ENCODE measurements at places on chromosomes 2 and 18.

DNA sequence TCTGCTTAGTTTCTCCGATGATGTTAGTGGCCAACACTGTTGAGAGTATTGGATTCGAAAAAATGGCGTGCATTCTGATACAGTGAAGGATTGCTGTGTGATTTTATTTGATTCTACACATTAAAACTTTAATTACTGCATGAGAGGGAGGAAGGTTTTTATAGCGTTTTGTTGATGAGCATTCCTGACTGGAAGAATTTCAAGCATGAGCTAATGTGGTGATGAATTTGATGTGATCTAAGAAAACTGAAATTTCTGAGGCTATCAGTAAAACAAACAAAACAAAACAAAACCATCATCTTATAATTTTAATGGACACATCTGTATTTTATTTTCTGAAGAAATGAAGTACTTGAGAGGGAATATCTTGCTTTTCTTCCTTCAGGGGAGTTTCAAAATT, 59.6 kb downstream of the ITGB6 start:
- DNase-seq: no peak

DNA sequence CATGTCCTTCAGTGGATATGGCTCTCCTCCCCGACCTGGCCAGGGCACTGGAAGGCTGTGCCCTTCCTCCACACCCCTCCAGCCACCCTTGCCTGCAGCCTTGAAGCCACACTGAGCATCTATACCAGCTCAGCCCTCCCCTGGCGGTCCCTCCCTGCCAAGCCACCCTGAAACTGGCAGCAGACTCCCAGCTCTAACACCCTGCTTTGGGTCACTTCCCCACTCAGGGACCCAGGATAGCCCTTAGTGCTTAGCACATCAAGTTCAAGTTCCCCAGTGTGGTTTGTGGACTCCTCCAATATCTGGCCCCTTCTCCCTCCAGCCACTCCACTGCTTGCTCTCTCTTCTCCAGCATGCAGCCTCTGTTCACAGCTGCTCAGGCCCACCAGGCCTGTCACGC, 89.4 kb downstream of the TNS1 start:
- no peak for DNase-seq

DNA sequence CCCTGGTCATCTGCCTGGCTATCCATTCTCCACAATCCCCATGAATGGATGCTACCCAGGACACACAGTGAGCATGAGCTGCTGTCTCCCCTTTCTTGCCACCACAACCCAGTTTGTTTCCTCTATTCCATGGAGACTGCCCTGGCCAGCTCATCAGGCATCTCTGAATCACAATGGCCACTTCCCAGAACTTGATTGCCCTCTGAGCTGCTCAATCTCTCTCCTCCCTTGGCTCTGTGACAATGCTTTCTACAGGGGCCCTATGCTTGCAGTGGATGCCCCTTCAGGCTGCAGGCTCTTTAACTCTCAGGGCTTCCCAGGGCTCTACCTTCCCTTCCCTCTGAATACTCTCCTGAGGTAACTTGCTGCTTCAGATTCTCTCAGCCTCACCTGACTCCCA, 14.4 kb upstream of the SLC4A5 start:
- no peak for DNase-seq

GRCh38 chr2:51413726-51414125, 381.8 kb upstream of the NRXN1 start:
- no peak for DNase-seq

DNA sequence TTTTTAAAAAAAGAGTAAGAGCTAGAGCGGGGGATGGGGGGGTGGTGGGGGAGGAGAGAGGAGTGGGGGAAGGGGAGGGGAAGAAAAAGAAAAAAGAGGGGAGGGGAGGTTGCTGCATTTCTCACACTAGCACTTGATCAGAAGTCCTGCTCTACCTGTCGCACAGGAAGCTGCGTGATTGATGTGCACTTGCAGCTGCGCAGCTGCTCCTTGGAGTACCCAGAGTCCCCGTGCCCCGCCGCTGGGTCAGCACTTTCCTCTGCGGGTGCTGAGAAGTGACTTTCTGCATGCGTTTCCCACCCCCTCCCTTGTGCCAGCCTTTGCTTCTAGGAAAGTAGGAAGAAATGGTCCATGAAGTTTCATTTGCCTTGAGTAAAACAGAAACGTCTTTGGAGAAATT, 297.3 kb downstream of the ETAA1 start:
- peak; percentile 7 for DNase-seq

DNA sequence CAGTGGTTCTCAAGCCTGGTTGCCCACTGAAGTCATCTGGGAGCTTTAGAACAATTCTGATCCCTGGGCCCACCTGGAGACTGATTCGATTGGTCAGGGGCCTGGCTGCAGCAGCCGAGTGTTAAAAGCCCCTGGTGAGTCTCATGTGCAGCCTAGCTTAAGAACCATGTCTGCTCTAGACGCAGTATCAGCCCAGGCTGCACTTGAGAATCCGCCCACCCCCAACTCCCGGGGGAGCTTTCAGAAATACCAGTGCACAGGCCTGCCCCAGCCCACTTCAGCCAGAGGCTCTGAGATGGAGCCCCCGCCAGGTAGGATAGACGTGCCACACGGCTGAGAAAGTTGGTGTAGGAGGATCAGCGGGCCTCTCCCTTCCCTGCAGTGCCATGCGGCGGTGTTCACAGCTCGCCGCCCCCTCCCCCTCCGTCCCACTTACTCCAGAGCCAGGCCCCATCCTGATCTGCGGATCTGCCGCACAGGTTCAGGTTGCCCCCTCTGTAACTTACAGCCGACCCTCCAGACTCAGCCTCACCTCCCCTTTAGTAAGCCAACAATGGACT, 209.0 kb upstream of the RAB12 start:
- DNase-seq: no peak

GRCh38 chr2:69163109-69163508, 150.1 kb downstream of the ANTXR1 start:
- no peak for DNase-seq

GRCh38 chr2:236879416-236879963, 206.2 kb upstream of the COPS8 start:
- no peak for DNase-seq

- no peak for DNase-seq
Measured at GRCh38 chr2:128738446-128739110, 419.9 kb upstream of the HS6ST1 start.

DNA sequence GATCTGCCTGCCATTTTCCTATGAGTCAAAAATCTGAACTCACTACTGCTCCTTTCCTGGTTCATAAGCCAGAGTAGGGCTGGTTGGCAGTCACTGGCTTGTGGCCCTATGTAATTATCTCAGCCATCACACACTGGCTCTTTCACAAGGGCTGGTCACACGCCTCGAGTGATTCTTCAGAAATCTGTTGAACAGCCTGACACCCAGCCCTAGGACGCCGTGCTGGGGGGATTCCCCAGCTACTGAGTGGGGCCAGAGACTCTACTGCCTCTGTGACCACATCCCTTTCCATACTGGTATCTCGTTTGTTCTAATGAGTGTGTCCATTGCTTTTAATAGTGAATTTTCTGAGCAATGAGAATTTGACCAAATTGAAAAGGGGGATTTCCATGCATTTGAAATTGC, 45.8 kb upstream of the RBM44 start:
- DNase-seq: peak; percentile 58

GRCh38 chr2:146438246-146438645, 1406.6 kb upstream of the ACVR2A start:
- no peak for DNase-seq

- DNase-seq: peak; percentile 70
Measured at GRCh38 chr2:38709567-38710194, 41.5 kb downstream of the SRSF7 start.

- DNase-seq: no peak
Measured at GRCh38 chr18:55264108-55264507, 304.8 kb upstream of the CCDC68 start.

- DNase-seq: no peak
Measured at GRCh38 chr18:23693846-23694245, 4.6 kb downstream of the LAMA3 start.

- no peak for DNase-seq
Measured at GRCh38 chr2:47815764-47816163, 32.8 kb downstream of the MSH6 start.
